Non-pigmented ciliary epithelial cell (primary cell): ENCODE measurements at places on chromosomes 11 and 22.
A peak's percentile ranks its signal among the peaks of the same experiment; 100 is the strongest.

DNA sequence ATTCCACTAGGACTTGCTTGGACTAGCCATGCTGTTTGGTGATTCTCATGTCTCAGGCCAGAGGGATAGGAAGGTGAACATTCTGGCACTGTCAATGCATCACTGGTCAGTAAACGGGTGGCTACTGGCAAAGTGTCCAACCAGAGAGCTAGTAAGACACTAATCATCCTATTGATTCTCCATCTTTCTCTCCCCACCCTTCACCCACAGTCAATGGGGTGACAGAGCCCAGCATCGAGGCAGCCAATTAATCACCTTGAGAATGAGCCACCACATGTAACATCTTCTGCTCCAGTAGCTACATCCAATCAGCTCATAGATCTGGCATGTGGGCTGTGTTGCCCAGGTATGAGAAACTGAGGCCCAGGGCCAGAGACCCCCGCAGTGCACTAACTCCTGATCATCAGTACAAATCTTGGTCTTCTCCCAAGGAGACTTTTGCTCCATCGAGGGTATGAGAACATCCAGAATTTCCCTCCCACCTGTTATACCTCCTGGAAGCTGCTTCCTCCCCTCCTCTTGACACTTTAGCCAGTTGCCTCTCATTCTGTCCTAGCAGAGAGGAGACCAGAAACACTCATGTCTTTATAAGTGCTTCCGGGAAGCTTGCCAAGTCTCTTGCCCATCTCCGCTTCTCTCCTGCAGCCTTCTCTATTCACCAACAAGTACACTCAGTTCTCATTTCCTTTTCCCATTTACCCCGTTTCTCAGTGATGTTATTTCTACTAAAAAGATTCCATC lies 17.0 kb downstream of the HTR3A start:
- no peak for DNase-seq

GRCh38 chr11:36594316-36594989 lies at the start of gene IFTAP:
IFTAP (plus strand) TSS chr11:36594502; CDS start chr11:36610104, 15,602 bp downstream.
- peak; percentile 82 for DNase-seq

GRCh38 chr11:86192519-86193257 lies 51.9 kb upstream of the EED start:
- no peak for DNase-seq

DNA sequence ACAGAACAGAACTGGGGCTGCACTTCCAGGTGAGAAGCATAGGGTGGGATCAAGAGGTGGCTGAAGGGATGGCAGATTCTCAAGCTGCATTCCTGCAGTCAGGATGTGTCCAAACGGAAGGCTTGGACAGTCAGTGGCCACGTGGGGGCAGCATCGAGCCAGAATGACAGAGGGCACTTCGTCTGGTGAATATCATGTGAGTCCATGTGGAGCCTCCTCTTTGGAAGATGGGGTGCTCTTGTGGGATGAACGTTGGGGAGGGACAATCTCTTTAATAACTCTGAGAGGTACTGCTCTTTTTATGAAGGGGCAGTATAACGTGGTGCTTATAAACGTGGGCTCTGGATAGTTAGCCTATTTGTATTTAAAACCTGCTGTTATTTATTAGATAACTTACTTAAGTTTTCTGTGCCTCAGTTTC lies 154.9 kb upstream of the NAV2 start:
- DNase-seq, result peak; percentile 27

GRCh38 chr11:12942157-12942556 lies 67.0 kb upstream of the RASSF10 start:
- DNase-seq, result no peak

GRCh38 chr11:119615882-119616196 lies 113.2 kb downstream of the NECTIN1 start:
- DNase-seq, result no peak

DNA sequence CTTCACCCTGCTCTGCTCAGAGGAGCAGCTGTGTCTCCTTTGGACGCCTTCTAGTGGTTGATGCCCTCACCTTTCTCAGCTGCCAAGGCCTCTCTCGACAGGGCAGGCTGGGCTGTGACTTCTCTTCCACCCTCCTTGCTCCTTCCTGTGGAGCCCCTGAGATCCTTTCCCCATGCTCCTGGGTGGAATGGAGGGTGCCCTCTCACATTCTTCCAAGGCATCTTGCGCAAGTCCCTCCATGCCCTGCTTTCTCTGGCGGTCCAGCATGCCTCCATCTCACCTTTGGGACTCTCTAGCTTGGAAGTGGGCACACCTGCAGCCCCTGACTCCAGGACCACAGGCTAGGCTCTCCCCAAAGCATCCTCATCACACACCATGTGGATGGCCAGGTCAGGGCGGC lies 68.9 kb downstream of the BMAL1 start:
- no peak for DNase-seq

- DNase-seq, result no peak
These were observed 42.1 kb upstream of the SEPTIN5 start for GRCh38 chr22:19672054-19672776.

GRCh38 chr11:22456993-22457762 lies 119.0 kb downstream of the SLC17A6 start:
- no peak for DNase-seq

GRCh38 chr22:49027368-49027670 lies 800.4 kb downstream of the BRD1 start:
- DNase-seq, result no peak

DNA sequence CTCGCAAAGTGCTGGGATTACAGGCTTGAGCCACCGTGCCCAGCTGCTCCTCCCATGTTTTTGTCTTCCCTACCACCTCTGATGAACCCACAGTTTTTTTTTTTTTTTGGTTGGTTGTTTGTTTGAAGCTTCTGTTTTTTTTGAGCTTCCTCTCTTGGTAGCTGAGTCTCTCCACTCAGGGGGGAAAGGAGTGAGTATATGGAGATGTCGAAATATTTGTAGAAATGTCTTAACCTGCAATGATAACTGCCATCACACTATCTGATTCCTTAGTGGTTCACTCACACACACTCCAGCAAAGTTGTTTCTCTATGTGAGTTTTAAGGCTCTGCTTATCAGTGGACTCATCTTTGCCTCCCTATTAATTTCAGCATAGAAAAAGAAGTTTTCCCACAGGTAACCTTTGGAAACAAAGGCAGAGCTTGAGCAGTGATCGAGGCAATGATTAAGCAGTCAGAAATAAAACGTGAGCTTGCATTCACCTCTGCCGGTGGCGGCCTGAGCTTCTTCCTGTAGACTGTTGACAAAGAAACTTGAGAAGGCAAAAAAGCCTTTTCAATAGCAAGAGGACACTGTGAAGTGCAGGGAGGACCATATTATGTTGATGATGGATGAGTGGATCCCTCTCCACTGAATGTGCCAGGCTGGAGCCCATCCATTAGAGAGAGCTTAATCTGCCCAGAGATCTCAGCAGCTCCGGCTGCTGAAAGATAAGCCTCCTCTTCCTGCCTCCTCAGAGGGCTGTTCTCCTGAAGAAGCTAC lies 29.0 kb upstream of the RASSF10 start:
- DNase-seq, result no peak
